ENCODE measurements at places on chromosomes 7 and 10. TPM values are rescaled to one million over a fixed set of nuclear protein-coding genes. Genes with fewer than 3 reads are reported as not detected.

Gene LIPF
- total RNA-seq = not detected

Gene ITGB8
- 3.9 TPM for total RNA-seq

Gene SPDYE5
- not detected for total RNA-seq

Gene MTPN
- 79.7 TPM for total RNA-seq

Gene SUN3
- total RNA-seq = not detected

Gene FASTK
- total RNA-seq = 67.6 TPM

Gene TRIM24
- total RNA-seq = 9.2 TPM

Gene PDE1C
- total RNA-seq = 3.4 TPM

Gene FERD3L
- not detected for total RNA-seq

Gene SLC26A5
- 0.47 TPM for total RNA-seq

Gene PIK3CG
- 4.5 TPM for total RNA-seq

Gene RPEL1
- total RNA-seq = not detected

Gene TLX1
- total RNA-seq = not detected

GRCh38 chr7:144885478-144885877 lies 49.6 kb upstream of the TPK1 start:
- no peak for DNase-seq

GRCh38 chr10:13066527-13066926 lies 33.4 kb upstream of the OPTN start:
- DNase-seq = no peak

DNA sequence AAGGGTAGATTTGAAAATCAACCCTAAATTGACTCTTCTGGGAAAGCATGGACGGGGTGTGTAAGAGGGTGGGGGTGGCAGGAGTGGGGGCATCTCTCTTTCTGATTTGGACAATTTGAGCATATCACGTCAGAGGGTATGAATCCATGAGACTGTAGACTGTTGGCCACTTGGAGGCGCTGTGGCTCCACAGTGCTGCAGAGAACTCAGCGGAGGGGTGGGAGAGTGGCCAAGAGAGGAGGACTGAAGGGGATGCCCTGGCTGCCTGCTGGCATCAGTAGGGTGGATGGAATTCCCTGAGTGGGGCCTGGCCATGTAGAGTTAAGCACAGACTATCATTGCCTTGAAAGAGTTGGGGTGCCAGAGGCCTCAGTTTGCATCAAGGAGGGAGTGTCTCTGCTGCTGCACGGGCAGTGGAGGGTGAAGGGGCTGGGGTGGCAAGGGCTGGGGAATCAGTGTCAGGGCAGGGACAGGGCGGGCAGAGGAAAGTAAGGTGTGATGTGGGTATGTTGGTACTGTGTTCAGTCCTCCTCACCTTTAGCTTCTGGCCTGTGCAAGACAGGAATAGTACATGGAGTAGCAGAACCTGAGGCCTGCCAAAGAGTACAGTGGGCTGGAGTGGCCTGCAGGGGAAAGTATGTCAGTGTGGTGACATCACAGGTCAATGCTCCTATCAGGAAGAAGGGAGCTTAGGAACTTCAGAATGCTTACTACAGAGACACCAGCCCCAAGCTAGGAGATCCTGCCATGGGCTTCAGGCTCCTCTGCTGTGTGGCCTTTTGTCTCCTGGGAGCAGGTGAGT lies 133.5 kb upstream of the PRSS58 start:
- no peak for DNase-seq

- no peak for DNase-seq
These were observed 28.2 kb upstream of the ASL start for GRCh38 chr7:66047426-66047825.

GRCh38 chr7:74015670-74016069 lies 12.3 kb upstream of the ELN start:
- DNase-seq = no peak

DNA sequence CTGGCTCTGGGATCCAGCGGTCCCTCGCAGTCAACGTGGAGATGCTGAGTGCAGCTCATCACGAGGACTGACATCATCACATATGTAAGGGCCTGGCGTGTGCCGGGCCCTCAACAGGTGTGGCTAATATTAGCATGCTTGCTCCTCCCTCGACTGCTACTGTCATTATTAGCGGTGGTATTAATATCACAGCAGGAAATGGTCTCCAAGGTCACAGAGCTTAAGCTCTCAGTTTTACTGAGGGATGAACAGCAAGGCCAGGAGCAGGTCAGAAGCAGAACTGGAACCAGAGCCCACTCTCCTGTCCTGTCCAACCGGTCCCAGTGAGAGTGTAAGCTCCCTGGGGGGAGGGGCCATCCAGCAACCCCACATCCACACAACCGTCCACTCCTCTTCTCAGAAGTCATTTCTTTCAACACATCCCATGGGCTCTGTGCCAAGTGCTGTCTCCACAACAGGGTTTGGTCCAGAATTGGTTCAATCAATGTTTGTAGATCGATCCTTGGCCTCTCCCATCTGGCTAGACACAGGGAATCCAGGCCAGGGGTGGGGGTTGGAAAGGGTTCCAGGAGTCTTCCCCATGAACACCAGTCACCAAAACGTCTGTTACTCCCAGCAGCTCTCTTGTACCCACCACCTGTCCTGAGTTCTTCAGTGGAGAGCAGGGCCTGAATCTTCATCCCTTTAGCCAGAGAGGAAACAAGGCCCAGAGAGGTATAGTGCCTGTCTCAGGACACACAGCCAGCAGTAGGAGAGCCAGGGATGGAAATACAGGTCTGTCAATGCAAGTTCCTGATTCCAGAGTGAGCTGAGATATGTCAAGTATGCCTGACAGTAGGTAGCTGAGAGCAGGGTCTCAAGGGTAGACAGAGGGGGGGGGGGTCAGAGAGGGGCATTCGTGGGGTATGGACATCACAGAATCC lies 45.3 kb upstream of the ZMIZ1 start:
- DNase-seq = peak; percentile 50

GRCh38 chr7:74606101-74606908 lies 51.2 kb upstream of the GTF2I start:
- DNase-seq = no peak

DNA sequence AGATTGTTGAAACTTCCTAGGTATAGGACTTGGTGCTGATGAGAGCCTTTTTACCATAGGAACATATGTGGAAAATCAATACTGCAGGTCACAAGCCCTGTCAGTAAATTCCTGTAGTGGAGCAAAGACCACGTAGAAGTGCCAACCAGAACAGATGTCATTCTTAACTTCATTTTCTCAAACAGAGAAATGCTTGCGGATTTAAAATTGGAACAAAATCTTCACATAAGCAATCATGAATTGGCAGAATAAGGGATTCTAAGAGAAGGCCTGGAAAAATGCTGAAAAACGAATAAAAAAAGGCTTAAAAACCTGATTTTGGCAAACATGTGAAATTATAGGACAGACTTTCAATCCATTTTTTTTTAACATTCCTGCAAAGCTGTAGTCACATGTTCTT lies 80.8 kb upstream of the SMIM30 start:
- DNase-seq = no peak

DNA sequence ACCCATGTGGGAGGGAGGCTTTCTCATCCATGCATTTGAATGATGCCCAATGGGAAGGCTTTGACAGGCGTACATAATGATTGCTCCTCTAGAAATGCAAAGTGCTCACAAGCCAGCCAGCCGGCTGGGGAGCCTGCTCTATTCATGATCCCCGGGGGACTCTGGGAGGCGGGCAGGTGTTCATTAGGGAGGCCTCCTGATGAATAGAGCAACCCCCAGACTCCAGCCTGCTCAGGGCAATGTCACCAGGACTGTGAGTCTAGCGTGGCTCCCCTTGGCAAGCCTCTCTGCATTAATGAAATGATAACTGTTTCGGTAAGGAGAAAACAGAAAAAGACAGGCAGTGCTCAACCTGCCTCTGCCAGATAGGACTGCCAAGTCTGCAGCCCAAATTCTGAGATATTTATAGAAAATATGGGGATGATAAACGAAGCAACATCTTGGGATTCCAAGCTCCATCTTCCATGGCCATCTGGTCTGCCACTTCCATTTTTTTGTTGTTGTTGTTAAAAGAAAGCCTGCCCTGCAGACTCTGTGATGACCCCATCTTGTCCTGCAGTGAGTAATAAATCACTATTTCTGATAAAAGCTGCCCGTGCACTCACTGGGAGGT lies 236.4 kb downstream of the PRPF18 start:
- DNase-seq = no peak

DNA sequence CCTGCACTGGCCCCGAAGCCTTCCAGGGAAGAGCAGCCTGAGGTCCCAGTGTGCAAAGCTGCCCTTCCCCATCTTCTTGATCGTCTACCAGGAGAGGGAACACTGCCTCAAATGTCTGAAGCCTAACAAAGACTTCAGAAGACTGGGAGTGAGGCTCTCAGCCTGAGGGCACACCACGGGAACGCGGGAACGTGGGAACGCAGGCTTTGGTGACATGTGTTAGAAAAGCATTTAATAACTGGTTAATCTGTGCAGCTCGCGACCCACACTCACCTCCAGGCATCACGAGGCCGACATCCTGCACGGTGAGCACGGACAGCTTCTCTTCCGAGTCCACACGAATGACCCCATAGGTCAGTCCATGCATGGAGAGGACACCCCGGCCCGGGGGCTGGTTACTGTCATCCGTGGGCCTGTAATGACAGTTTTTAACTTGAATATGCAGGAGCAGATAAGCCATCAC lies 234.0 kb downstream of the ZMYND11 start:
- DNase-seq = no peak

- no peak for DNase-seq
These were observed 32.1 kb upstream of the TNRC18 start for GRCh38 chr7:5455581-5456219.

DNA sequence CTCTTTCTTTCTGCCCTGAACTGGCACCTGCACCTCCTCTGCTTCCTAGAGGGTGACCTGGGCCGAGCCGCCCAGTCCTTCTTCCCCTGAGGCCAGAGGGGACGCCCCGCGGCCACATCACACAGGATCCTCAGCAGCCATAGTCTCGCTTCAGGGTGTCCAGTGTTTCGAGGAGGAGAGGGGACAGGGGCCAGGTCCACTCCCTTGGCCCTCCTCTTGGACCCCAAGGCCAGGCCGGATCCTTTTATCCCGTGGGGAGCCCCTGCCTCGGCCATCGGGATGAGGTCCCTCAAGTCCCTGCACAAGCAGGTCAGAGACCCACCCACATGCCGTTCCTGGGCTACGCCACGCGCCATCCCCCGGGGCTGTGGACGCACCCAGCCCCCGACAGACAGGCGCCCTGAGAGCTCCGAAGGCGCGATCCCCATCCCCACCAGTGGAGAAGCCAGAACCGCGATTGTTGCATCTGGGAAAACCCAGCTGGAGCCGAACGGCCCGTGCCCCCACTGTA lies 3.6 kb downstream of the BHLHA15 start:
- no peak for DNase-seq

GRCh38 chr10:34884272-34884952 lies 69.3 kb upstream of the PARD3 start:
- DNase-seq = no peak

- no peak for DNase-seq
These were observed 190.4 kb downstream of the GPR37 start for GRCh38 chr7:124575176-124575575.

DNA sequence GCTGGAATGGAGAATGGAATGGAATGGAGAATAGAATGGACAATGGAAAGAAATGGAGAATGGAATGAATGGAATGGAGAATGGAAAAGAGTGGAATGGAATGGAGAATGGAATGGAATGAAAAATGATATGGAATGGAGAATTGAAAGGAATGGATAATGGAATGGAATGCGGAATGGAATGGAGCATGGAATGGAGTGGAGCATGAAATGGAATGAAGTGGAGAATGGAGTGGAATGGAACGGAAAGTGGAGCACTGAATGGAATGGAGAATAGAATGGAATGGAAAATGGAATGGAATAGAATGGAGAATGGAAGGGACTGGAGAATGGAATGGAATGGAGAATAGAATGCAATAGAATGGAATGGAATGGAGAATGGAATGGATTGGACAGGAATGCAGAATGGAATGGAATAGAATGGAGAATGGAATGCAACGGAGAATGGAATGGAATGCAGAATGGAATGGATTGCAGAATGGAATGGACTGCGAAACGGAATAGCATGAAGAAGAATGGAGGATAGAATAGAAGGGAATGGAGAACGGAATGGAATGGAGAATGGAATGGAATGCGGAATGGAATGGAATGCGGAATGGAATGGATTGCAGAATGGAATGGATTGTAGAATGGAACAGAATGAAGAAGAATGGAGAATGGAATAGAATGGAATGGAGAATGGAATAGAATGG lies 89.4 kb downstream of the NSUN6 start:
- no peak for DNase-seq

DNA sequence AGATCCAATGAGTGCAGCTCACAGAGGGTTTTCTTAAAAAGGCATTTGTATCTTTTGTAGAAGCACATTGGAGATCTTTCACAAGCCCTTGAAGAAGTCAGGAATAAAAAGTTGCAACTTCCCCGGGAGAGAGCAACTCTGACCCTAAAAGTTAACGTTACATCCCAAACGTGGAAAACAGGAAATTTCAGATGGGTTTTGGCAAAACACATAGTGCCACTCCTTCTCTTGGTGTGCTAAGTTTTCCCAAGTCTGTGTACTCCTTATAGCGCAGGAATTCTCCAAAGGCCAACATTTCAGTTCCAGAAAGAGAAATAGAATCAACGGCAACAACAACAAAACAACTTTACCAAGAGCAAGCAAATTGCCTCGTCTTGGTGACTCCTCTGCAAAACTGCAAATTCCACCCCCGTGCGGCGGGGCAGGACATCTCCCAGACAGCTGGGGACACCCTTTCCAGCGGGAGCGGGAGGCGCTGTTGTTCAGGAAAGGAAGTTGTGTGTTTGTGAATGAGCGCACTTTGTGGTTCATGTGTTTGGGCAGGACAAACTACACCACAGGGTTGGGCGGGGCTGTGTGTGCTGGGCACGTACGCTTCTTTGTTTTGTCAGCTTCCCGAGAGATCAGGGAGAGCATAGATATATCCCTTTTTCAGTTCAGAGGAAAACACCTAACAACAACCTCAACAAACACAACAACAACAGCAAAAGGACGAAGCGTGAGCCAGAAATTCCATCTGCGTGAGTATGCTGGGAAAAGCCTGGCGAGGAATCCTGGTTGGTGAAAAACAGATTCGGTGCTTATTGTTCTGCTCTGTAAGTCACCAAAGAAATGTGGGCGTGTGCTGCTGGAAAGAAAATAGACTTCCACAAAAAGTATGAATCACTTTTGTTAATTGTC lies 294.7 kb upstream of the PITRM1 start:
- DNase-seq = no peak

GRCh38 chr7:129843365-129843898 lies 109.3 kb downstream of the UBE2H start:
- DNase-seq = no peak

GRCh38 chr10:64798297-64798696 lies 1277.1 kb downstream of the REEP3 start:
- DNase-seq = no peak

DNA sequence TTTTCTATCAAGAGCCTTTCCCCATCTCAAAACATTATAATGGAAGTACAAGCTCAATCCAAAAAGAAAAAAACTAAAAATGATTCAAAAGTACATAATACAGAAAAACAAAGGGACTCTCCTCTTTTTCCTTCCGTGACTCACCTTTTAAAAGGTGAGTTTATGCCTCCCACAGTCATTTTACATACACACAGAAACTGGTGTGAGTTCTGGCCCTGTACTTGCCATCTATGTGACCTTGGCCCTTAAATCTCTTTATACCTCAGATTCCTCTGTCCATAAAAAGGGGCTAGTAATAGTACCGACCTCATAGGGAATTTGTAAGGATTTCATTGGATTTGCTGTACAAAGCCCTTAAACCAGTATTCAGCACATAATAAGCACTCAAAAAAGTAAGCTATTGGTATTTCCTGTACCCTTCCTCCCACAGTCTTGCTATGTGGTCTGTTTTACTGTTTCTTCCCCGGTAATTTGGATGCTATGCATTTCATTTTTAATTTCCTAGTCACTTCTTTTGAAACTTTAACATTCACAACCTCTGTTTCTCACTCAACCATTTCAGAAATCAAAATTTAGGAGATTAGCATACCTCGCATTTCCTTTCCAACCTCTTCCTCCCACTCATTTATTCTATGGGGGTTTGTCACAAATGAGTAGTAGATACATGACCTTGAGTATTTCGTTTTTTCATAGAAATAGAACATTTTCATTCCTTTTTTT lies 39.0 kb downstream of the STK17A start:
- DNase-seq = no peak

All from omental fat pad (tissue), 4 donors.